Right ventricle myocardium superior (tissue), 1 donor: ENCODE measurements at places on chromosomes 12 and 14.

- no peak for DNase-seq
Measured at GRCh38 chr14:78152201-78153063, 17.7 kb upstream of the NRXN3 start.

GRCh38 chr12:106976668-106977067 is 10.3 kb downstream of the MTERF2 start:
- no peak for DNase-seq

- peak; percentile 40 for DNase-seq
Measured at GRCh38 chr14:26984311-26985177, 386.7 kb upstream of the NOVA1 start.

DNA sequence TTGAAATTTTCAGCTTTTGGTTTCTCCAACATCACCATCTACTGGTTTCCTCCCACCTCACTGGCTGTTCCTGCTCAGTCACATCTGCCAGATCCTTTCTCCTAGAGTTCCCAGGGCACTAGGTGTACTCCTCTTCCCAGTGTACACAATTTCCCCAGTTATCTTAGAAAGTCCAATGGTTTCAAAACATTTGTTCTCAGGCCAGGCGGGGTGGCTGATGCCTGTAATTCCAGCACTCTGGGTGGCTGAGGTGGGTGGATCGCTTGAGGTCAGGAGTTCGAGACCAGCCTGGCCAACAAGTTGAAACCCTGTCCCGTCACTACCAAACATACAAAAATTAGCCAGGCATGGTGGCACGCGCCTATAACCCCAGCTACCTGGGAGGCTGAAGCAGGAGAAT is 60.7 kb downstream of the SPPL3 start:
- DNase-seq = no peak

DNA sequence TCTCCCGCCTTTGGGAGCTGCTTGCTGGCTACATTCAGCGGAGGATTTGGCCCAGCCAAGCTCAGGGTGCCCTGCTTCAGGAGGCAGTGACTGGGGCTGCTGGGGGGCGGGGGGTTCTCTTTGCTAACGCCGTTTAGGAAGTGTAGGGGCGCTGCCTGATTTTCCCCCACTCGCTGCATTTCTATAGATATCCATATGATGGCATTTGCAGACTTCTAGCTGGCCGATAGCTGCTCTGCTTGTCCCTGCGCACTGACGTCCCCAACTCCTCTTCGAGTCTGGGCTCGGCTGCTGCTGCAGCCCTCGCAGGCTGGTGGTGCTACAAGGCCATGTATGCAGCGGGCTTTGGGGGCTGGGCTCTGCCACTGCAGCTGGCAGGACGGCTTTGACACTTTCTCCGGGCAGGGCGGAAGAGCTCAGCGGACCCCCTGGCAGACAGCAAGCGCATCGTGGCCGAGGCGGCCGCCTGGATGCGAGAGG is 3.1 kb downstream of the LRFN5 start:
- peak; percentile 70 for DNase-seq

DNA sequence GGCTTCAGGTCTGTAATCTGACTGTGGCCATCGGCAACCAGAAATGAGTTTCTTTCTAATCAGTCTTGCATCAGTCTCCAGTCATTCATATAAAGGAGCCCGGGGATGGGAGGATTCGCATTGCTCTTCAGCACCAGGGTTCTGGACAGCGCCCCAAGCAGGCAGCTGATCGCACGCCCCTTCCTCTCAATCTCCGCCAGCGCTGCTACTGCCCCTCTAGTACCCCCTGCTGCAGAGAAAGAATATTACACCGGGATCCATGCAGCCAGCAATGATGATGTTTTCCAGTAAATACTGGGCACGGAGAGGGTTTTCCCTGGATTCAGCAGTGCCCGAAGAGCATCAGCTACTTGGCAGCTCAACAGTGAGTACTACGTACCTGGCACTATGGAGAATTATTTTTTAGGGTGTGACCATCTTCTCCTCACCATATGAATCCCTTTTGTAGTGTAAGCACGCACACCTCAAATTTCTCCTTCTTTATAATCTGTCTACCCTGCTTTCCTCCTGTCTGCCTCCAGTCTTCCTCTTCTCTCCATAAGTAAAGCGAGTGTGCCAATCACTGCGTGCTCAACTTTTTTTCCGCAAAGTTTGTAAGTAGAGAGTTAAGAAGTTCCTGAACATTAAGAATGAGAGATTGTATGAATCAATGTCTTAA is at the start of gene TPH2:
TSS of gene TPH2 (plus strand) at position 118 of the 658 bp plus-strand sequence. CDS start at position 260, 142 bp downstream.
- no peak for DNase-seq
